ENCODE measurements at places on chromosomes 6 and 20. TPM values are rescaled to one million over a fixed set of nuclear protein-coding genes. Genes with fewer than 3 reads are reported as not detected.

DNA sequence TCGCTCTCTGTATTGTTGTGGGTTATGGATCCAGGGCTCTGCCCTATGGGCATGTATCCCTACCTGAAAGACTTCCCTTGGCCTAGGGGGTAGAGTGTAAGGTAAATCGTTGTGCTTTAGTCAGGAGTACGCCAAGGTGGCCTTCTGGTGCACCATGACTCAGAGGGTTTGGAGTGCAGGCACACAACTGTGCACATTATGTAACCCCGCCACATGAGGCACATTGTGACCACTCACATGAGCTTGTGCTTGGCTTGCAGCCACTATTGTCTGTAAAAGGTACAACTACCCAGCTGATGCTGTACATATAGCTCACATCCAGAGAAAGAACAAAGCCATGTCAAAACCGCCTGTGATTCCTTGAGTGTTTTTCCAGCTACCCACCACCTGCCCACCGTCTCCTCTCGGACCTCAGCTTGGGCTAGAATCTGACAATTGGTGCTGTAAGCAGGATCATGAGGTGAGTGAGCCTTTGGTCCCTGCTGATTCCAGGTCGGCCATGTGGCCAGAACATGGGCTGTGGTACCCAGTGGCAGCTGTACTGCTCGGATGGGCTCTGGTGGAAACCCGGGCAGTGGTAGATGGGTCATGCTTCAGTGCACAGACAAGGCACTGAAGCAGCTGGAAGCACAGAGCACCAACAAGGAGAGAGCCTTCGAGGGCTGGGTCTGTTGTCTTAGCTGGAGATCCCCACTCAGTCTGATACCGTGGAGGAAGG, 33.8 kb downstream of the HDDC2 start:
- H3K36me3 ChIP-seq, result no peaks in the 10 kb centered on the region
- DNase-seq, result no peak
- H3K27ac ChIP-seq, result no peak overlapping the region
- no peak overlapping the region for H3K4me3 ChIP-seq
- H3K27me3 ChIP-seq, result no peaks in the 10 kb centered on the region

- no peak overlapping the region for H3K27ac ChIP-seq
- no peaks in the 10 kb centered on the region for H3K36me3 ChIP-seq
- no peaks in the 10 kb centered on the region for H3K27me3 ChIP-seq
- no peak for DNase-seq
These were observed 75.8 kb downstream of the PSMG4 start for GRCh38 chr6:3334555-3334954.

GRCh38 chr20:32917191-32917950, 58.6 kb downstream of the EFCAB8 start:
- no peak overlapping the region for H3K27ac ChIP-seq
- no peaks in the 10 kb centered on the region for H3K4me1 ChIP-seq

GRCh38 chr6:119027465-119027864, 51.0 kb downstream of the FAM184A start:
- H3K27ac ChIP-seq, result no peak overlapping the region
- H3K4me1 ChIP-seq, result no peaks in the 10 kb centered on the region

- H3K27ac ChIP-seq, result no peak overlapping the region
- peaks cover 3% of the 10 kb centered on the region for H3K27me3 ChIP-seq
- no peaks in the 10 kb centered on the region for H3K4me1 ChIP-seq
- DNase-seq, result no peak
These were observed 206.0 kb downstream of the CDC5L start for GRCh38 chr6:44593539-44593944.

- H3K36me3 ChIP-seq, result no peaks in the 10 kb centered on the region
- H3K27ac ChIP-seq, result no peak overlapping the region
- no peak overlapping the region for H3K4me3 ChIP-seq
- no peaks in the 10 kb centered on the region for H3K27me3 ChIP-seq
These were observed 160.8 kb upstream of the PHACTR1 start for GRCh38 chr6:12555781-12556180.

DNA sequence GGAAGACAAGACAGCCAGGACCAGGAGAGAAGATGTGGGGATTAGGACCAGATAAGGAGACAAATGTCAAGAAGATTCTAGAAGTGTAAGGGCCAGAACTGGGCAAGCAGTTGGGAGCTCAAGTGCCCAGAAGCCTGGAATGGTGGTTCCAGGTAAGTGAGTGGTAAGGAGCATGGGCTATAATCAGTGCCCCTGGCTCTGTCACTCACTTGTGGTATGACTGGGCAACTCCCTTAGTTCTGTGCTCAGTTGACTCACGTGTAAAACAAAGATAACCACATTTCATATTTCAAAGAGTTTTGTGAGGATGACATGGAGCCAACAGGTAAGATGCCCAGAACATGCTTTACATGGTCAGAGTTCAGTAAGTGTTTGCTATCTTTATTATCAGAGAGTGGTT, 11.2 kb downstream of the CCDC167 start:
- no peak for DNase-seq
- no peak overlapping the region for H3K4me3 ChIP-seq
- no peaks in the 10 kb centered on the region for H3K27me3 ChIP-seq
- peaks cover 52% of the 10 kb centered on the region for H3K4me1 ChIP-seq

DNA sequence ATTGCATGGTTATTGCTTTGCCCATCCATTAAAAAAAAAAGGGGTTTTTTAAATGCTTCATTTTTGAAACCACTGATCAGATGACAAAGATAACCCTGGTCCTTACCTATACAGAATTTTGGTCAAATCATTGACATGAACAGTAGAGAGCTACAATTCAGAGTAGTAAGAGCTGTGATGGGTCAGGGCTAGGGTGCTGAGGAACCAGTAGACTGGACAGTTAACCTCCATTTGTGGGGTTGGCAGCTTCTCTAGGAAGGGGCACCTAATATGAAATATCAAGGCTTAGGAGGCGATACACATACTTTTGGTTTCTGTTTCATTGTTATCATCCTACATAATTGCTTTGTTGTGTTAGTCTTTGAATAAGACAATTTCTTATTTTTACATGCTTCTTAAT, 55.1 kb downstream of the ORC3 start:
- H3K4me3 ChIP-seq, result no peak overlapping the region
- H3K4me1 ChIP-seq, result no peaks in the 10 kb centered on the region
- DNase-seq, result no peak
- peaks cover 2% of the 10 kb centered on the region for H3K36me3 ChIP-seq
- no peak overlapping the region for H3K27ac ChIP-seq

DNA sequence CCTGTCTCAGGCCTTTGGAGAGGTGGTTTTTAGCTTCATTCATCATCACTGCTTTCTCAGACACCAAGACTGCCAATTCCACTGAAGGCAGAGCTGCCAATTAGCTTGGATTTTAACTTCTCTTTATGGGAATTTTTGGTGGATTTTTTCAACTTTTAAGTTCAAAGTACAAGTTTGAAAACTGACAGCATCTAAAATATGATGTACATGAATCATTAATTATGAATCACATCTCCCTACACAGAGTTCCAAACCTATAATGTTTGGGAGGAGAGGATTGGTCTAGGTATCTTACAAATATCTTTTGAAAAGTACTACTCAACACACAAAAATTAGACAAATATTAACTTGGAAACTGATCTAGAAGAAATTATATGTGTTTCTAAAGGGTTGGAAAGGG, 25.5 kb downstream of the CNKSR3 start:
- no peaks in the 10 kb centered on the region for H3K27me3 ChIP-seq
- no peaks in the 10 kb centered on the region for H3K36me3 ChIP-seq
- H3K27ac ChIP-seq, result no peak overlapping the region
- no peak for DNase-seq

The RBPJL gene
- 0.18 TPM for total RNA-seq

Measured in Panc1 (cell line).